NCI-H2081 treated with DMSO at 0.1 percent for 48 hours (cell line): ENCODE measurements at places on chromosomes 2 and 18.

- DNase-seq: no peak
These were observed 300.1 kb upstream of the TRIB2 start for GRCh38 chr2:12416600-12416999.

DNA sequence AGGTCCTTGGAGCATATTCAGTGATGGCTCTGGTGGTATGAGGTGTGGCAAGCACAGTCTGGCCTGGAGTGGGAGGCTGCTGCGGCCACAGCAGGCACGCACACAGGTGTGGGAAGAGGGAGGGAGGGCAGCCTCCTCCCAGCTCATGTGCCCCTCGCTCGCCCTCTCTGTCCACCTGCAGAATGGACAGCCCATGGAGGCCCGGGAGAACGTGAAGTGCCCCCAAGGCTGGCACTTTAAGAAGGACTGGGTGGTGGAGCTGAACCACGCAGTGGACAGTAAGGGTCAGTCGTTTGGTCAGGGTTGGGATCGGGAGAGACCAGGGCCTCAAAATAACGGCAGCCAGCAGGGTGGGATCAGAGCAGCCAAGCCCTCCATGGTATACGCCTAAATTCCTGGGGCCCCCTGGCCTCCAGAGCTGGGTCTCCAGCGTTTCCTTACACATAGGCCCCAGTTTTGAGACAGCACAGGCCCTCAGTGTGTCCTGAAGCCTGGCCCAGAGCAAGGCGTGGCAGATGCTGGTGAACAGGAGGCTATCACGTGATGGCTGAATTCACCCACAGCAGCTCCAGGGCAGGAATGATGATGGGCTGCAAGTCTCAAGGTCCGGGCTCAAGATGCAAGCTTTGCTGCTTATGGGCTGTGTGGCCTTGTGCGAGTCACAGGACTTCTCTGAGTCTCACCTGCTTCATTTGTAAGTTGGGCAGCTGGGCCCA lies 47.9 kb downstream of the FER1L5 start:
- DNase-seq: no peak

DNA sequence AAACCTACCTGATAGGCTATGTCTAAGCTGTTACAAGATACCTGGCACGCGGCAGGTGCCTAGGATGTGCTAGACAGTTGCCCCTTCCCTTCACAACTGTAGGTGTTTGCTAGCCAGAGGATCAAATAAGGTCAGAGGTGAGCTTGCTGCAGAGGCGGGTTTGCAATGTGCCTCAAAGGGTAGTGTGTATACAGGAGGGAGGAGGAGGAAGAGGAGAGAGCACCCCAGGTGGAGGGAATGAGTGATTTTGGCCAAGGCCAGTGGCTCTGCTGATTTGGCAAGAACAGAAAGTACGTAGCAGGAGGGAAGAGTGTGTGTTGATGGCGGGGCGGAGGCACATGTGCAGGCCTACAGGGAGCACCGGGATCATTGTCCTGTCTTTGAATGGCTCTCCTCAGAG lies 236.5 kb downstream of the HAUS1 start:
- no peak for DNase-seq

- no peak for DNase-seq
These were observed 635.0 kb upstream of the FANCL start for GRCh38 chr2:58876126-58876525.

- DNase-seq: no peak
These were observed 1.8 kb downstream of the PDE11A start for GRCh38 chr2:178070824-178071223.

DNA sequence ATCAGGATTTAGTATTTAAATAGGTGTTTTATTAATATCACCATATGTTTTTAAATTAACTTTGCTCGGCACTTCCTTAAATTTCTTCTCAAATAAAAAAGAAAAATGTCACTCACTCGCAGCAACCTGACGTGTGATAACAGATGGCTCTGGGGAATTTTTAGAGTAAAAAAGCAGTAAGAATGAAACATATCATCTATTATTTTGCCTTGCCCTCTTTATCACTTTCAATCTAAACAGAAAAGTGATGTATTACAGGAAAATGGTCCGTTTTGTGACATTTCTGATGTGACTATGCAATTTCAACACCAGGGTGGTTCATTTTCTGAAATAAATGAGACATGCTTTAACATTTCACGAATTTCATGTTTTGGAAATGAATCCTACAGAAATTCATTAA lies 1368.0 kb upstream of the LRRTM1 start:
- DNase-seq: no peak

DNA sequence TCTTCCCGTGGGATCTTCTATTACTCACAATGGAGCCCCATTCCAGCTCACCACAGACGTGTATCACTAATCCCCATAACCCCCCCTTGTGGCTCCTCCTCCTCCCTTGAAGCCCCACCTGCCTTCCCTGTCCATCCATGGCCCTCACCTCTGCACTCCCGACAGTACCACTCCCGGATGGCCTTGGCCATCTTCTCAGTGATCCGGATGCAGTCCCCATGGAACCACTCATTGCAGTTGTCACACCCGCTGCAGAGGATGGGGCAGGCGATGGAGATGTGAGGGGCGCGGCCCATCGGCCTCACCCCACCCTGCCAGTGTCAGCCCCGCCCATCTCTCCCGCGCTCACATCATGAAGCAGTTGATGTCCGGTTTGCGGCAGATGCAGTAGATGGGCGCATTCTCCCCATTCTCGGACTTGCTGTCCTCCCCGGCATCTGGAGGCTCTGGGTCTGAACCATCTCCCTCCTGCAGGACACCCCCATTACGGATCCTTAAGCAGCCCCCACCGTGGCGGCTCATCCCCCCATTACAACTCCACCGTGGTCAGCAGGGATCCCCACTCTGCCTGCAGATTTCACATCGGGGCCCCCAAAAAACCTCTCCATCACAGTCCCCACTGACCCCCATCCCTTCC lies 983 bp downstream of the CXXC1 start:
- no peak for DNase-seq

- no peak for DNase-seq
These were observed 29.9 kb downstream of the LYPD6B start for GRCh38 chr2:149068225-149068995.

DNA sequence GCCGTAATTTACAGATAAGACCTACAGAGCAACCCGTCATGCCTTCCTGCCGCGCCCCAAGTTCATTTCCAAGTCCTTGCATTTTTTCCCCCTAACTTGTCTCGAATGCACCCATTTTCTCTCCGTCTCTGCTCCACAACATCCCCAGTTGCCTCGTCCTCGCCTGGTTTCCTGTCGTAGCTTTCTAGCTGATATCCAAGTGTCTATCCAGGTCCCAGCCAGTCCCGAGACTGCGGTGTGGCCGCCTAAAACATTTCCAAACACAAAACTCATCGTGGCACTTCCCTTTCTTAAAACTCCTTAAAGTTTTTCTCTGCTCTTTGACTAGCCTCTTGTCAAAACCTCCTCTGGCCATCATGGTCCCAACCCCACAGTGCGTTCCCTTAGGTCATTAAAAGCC lies 1.2 kb upstream of the BARD1 start:
- DNase-seq: no peak

DNA sequence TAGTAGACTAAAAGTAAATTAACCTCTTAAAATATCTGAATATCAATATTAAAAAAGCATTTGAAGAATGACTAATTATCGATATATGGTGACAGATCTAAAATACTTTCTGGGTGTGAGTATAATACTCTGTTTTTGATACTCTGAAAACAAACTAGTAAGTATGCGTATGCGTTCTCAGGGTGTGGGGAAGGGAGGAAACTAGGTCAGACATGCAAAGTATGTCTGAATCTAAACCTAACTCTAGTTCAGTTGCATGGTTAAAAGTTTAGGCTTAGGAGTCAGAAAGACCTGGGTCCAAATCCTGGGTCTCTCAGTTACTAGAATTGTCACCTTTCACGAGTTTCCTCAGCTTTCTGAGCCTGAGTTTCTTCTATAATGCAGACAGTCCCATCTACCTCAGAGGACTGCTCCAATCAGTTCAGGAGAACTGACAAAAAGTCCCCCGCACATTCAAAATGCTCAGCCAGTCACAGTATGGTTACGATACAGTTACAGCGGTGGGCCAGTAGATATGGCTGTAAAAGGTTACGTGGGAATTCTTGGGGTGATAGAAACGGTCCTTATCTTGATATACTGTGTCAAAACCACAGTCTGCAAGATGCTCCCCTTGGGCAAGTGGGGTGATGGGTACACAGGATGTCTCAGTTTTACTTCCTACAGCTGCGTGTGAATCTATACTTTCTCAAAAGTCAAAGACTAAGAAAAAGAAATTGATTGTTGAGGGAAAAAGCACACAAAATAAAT lies 29.2 kb downstream of the UNC50 start:
- no peak for DNase-seq

DNA sequence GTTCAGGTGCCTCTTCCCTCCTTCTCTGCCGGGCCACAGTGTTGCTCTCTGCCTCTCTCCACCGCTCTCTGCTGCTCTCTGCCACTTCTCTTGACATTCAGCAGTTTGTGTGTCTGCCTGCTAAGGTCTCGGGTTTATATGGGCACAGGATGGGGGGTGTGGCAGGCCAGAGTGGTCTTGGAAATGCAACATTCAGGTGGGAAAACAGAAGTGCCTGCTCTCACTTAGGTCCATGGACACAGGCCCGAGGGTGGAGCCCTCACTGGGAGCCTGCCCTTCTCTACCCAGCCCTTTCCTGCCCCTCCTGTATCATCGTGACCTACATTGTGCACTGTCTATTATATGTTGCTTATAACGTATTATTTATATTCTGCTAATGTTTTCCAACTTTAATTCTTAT lies 120.8 kb upstream of the TMEM18 start:
- DNase-seq: no peak

DNA sequence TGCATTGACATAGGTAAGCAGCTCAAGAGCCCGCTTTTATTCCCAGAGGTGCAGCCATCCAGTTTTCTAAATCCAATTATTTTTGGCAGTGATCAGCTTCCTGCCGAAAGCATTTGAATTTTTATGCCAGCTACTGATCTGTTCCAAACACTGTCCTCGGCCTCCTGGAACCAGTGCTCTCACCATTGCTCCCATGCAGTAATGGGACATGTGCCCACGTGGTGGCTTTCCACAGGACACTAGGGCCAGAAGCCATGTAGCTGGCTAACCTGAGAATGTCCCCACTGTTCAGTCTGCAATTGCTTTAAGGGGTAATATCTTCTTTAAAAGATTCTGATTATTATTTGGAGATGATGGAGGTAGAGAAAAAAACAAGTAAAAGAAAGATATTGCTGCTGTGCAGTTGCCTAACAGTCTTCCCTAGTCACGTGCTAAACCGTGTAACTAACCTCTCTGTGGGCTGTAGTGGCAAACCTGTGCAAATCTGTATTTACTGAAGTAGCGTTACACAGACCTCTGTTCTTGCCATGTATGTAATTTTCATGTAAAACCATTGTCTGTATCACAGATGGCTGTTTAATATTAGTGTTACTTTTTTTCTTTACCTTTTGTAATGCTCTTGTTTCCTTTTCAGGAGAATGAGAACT lies 13.0 kb downstream of the GRHL1 start:
- DNase-seq: no peak

- DNase-seq: no peak
These were observed 86.0 kb upstream of the TWIST2 start for GRCh38 chr2:238761868-238762267.

- DNase-seq: no peak
These were observed 70.7 kb upstream of the FZD7 start for GRCh38 chr2:201962774-201963562.

DNA sequence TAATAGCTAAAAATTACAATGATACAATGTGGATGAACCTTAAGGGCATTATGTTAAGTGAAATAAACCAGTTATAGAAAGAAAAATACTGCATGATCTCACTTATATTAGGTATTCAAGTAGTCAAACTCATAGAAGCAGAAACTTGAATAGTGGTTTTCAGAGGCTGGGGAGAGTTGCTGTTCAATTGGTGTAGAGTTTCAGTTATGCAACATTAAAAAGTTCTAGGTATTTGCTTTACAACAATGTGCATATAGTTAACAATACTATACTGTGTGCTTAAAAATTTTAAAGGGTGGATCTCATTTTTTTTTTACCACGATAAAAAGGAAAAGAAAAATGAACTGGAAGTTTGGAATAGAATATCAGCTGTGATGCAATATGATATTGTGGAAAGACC lies 479.1 kb downstream of the SPAG16 start:
- no peak for DNase-seq

DNA sequence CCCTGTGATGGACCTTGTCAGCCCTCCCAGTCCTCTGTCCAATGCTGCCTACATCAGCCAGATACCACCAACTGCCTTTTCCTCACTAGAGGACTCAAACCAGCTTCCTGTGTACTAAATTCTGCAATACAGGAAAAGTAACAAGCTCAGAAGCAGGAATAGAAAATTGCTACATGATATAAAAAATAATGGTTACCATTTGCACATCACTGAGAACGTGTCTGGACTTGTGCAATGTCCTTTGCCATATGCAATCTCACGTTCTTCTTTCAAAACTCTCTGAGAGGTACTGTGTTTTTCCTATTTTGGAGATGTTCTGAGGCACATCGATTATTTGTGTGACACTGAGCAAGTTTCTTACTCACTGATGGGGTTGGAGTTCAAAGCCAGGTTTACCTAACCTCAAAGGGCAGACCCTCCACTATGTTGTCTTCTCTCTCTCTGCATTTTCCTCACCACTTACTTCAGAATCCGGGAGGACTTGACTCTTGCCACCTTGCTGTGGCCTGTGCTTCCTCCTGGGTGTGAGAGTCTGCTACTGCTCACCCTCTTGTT lies 12.1 kb downstream of the UPP2 start:
- DNase-seq: no peak

DNA sequence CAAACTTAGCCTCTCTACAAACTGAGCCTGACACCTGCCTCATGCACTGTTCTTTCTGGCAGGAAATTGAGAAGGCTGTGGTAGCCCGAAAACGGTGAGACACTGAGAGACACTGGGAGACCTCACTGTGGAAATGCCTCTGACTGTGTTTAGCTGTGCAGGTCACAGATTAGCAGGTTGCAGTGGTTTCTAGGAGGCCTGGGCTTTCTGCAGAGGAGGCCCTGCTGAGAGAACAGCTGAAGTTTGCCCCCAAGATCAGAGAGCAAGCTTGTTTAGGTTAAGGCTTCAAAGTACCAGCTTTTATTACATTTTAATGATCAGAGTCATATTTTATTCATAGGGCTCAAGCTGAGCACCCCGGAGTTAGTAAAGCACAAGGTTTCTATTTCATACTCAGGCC lies 68.7 kb upstream of the LYPD6 start:
- no peak for DNase-seq

- no peak for DNase-seq
These were observed at the start of gene DTNB for GRCh38 chr2:25673300-25674076. TSS of gene DTNB (minus strand) at chr2:25673577. CDS start at chr2:25652660, 20,917 bp downstream.

GRCh38 chr2:108171657-108172056 lies 68.1 kb upstream of the SULT1C3 start:
- no peak for DNase-seq

DNA sequence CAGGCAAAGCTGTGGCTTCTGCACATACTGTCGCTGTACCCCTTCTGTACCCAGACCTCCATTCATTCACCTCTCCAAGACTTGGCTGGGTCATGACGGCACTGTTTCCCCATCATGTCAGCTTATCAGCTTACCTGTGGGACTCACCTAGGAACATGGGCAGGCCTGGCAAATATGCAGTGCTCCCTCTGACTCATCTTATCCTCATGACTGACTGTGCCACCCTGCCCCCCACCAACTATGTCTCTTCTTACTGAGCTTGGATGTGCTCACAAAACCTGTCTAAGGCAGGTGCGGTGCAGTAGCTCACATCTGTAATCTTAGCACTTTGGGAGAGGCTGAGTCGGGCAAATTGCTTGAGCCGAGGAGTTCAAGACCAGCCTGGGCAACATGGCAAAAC lies 152.4 kb downstream of the MGAT5 start:
- no peak for DNase-seq
